ENCODE measurements at places on chromosomes 7 and 10.

DNA sequence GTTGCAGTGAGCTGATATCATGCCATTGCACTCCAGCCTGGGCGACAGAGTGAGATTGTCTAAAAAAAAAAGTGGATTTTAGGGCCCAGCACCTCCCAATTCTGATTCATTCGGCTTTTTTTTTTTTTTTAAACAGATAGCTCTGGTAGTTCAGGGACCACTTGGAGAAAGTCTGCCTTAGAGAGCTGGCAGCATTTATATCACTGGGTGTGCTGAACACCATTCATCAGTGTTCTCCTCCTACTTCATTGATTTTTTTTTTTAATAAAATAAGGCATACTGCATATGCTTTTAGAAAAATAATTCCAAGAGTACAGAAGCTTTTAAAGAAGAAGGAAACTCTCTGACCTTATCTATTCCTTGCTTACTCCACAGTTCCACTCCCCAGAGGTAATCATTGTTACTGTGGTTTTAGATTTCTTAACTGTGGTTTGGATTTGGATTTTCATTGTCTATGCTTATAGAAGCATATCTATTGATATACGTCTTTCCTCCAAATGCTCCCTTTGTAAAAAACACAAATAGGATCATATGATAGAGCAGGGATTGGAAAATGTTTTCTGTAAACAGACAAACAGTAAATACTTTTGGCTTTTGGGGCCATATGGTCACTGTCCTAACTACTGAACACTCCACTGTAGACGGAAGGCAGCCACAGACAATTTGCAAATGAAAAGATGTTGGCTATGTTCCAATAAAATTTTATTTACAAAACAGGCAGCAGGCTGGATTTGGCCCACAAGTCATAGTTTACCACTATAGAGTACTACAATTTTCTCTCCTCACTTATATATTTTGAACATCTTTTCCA lies 21.1 kb upstream of the SAR1A start:
- DNase-seq, result peak; percentile 37

- no peak for DNase-seq
Measured at GRCh38 chr7:95927756-95928155, 155.4 kb downstream of the DYNC1I1 start.

GRCh38 chr7:46859963-46860475 lies 721.9 kb downstream of the TNS3 start:
- DNase-seq, result peak; percentile 81

DNA sequence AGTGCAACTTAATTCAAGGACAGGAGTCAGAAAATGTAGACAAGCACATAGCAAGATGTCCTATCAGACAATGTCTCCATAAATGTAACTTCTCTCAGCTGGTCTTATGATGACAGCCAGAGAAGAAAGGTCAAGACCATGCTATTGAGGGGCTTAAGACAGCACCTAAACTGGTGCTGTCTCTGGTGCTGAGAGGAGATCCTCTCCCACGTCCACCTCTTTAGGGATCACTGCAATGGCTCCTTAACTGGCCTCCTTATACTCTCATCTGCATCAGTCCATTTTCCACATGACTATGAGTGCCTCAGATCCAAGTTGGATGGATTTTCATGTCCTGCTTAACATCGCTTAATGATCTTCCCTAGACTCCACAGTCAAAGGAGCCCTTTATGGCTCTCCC lies 210.6 kb downstream of the ARL4A start:
- no peak for DNase-seq

- DNase-seq, result no peak
Measured at GRCh38 chr7:64871761-64872160, 31.3 kb upstream of the ZNF273 start.

DNA sequence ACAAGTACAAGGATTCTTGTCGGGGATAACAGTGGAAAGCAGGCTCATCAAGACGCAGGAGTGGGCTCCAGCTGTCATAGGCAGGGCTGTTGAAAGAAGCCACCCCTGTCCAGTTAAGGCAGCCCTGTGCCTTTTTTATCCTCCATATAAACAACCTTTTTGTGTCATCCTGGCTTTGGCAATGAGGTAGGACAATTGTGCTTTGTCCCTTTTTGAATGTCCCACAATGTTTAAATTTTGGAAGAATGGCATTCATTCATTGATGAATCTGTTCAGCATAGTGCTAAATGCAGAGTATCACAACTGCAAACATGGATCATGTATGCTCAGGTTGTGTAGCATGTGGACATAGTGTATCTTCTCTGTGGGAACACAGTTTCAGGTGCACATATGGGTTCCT lies 66.7 kb downstream of the UBE3C start:
- DNase-seq, result no peak

- DNase-seq, result no peak
Measured at GRCh38 chr10:26621889-26622711, 75.4 kb upstream of the PDSS1 start.

DNA sequence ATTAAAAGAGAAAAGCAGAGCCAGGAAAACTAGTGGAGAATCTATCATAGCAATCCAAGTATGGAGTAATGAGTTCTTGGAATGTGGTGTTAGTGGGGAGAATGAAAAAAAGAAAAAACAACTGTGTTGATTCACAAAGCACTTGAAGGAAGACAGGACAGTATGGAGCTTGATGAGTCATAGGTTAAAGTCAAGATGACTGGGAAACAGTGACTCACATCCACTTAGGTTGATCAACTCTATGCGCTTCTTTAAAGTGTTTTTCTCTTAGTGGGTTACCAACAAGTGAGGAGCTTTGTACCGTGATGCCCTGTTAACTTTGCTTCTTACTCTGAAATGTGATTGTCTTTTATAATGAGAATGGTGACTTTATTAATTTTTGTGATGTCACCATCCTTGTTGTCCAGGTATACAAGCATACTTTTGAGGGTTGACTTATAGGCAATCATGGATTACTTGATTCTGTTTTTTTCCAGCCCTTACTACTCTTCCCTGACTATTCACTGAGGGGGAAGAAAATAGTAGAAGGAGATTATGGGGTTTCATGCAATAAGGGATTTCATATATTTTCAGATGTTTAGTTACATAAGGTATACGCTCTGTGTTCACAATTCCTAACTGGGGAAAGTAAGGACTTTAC lies 32.1 kb upstream of the MDFIC start:
- DNase-seq, result peak; percentile 97
